Left lobe of liver (tissue), 2 donors: ENCODE measurements at places on chromosomes 1 and 21.

DNA sequence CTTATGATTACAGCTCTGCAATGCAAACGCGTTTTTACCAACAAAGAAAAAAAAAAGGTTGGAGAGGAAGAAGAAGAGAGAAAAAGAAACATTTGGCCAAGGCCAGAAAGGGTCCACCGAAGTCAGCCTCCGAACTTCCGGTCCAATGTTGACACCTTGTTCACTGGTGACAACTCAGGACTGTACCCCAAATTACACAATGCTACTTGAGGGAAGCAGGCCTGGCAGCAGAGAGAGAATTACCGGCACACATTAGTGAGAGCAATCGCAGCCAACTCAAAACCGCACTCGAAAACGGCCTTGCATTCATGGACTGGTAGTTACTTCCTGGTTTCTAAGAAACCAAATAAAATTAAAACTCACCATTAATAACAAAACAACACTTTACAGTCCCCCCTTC lies 652.5 kb downstream of the KIF26B start:
- no peak for DNase-seq

GRCh38 chr1:69263921-69264391 lies 303.8 kb upstream of the LRRC7 start:
- no peak for DNase-seq

DNA sequence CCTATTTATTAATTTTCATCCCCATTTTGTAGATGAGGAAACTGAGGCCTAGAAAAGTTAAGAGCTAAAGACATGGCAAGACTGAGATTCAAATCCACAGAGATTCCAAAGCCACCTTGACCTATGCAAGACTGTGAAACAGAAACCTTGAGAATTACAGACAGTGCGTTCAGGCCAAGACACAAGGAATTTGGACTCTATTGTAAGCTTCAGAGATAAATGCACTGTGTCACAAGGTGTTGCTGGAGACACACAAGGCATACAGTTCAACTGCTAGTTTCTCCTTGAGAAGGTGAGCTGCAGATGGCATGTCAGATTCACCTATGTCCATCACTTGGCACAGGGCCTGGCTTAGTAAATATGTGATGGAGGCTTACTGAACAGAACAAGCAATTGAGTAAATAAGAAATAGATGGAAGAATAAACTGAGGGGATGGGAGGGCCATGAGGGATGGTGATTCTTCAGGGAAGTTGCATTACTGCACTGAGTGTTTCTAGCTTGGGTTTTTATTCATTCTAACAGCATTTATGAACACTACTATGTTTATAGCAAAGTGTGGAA lies 215.0 kb downstream of the DAB1 start:
- no peak for DNase-seq

GRCh38 chr1:1883092-1883873 lies 7.6 kb downstream of the GNB1 start:
- no peak for DNase-seq

DNA sequence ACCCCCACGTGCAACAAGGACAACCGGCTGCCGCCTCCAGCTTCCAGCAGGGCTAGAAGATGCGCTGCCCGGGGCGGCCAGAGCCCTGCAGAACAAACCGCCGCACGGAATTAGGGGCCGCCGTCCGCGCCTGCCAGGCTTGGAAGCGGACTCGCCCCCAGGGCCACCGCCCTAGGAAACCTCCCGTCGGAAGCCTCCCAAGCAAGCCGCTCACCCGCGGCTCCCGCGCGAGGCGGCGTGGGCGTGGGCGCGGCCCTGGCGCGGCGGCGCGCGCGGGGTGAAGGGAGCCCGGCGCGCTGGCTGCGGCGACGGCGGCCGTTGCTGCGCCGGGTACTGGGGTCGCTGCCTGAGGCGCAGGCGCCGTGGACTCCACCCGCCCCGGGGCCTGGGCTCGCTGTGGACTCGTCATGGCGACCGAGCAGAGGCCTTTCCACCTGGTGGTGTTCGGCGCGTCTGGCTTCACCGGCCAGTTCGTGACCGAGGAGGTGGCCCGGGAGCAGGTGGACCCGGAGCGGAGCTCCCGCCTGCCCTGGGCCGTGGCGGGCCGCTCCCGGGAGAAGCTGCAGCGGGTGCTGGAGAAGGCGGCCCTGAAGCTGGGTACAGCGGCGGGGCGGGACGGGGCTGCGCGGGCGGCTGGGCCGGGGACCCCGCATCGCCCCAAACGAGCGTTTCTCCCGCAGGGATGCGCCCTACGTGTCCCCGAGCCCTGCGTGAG lies at the start of gene SCCPDH:
TSS of gene SCCPDH (plus strand) at position 394 of the 715 bp plus-strand sequence. CDS start at position 408, 14 bp downstream.
- peak; percentile 84 for DNase-seq
